ENCODE measurements at places on chromosomes 4 and X.
A peak's percentile ranks its signal among the peaks of the same experiment; 100 is the strongest.

- DNase-seq = no peak
Observed at GRCh38 chrX:137916090-137916746, 350.3 kb downstream of the ZIC3 start.

DNA sequence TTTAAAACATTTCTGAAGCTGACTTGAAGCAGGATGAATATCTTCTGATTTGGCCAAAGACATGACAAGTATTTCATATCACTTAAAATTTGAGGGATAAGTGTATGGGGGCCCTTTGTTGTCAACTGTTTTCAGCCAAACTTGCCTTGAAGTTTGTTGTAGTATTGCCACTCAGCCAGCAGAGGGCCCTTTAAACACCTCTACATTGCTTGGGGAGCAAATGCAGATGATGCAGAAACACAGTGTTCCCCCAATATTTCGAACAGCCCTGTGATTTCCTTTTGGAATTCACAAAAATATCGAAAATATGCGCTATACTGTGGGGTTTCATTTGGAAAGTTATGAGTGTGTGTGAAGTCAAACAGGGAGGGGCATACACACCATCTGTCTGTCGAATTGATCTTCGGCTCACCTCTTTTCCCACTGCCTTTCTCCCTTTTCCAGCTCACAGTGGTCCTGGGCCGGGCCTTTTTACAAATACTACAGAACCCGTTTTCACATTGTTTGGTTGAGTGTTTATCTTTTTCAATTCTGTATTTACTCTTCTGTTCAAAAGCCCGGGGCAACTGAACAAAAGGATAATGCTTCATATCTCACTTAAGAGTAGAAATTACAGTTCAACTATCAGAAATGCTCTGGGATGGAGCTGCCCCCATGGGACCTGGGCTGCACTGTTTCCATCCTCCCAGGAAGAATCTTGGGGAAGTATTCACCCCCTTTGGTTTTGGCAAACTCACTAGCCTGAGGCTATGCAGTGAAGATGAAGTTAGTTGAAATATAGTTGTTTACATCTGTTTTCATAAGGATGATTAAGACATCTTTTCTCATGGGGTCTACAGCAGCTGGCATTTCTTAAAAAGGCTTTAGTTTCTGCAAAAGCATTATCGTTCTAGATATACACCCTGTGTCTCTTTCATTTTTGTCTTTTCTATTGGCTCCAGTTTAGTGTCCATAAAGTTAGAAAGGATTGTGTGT, 137.6 kb downstream of the EGF start:
- DNase-seq = no peak

DNA sequence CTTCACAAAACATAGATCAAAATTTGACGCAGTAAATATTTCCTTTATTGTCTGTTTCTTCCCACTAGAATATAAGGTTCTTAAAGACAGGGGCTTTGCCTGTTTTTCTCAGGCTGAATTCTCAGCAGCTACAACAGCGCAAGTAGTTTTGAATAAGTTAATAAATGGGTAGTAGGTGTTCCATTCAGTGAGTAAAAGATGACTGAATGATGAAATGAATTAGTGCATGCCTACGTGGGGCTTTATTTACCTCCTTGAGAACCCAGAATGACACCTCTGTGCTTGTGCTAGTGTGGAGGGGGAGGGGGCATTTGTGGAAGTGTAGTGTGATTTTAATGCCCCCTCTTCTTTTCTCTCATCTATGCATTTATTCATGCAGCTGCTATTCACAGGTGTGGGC, 278.9 kb downstream of the FBXW7 start:
- no peak for DNase-seq

DNA sequence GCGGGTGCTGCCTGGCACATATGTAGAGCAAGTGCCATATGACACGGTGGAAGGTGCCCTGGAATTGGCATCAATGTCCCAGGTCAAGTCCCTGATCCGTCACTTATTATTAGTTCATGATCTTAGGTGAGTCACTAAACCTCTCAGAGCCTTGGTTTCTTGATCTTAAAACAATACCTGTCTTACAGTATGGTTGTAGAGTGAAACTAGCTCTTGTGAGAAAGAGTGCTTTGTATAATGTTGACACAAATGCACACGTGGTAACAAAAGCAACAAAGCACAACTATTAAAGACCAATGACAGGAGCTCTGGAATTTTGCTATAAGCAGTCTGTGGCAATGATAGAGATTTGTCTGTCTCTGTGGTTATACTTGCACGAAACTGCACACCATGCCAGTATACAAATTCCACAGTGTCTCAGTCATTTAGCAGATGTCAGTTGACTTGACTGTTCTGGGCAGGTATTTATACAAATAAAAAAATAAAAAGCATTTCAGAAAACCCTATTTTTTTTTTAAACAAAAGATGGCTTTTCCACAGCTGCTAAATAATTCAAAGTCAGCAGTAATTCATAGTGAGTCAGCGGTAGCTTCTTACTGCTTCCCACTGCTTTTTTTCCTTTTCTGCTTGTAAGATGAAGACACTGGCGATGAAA, 19.7 kb upstream of the ACSL1 start:
- DNase-seq = no peak

DNA sequence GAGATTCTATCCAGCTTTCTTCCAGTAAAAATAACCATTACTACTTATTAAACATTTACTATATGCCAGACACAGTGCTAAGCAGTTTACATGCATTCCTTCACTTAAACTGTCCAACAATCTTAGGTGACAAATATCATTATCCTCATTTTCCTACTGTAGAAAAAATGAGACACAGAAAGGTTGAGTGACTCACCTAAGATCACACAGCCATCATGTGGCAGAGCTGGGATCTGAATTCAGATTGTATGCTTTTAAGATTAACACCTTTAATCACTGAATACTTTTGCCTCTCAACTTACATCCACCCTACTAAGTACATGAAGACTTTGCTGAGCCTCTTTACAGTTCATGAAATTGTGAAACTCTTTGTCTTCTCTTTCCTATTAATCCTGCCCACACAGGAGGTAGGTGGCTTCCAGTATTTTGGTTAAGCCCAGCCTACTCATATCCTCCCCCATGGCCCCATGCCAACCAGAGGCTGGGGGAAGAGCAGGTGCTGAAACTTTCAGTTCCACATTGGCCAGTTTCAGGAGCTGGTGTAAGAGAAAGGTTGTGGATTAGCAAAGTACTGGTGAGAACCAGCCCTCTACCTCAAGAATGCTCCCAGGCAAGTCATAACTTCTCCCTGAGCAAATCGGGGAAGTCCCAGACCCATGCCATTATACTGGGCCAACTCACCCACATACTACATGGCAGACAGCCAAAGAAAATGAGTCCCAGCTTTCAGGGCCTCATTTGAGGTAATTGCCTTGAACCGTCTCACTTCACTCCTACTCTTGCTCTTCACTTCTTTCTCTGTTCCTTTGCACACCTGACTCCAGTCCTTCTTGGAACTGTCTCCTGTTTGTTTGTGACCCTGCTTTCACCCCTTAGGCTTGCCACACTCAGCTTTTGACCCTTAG, 211.1 kb downstream of the GUCY2F start:
- DNase-seq = no peak

DNA sequence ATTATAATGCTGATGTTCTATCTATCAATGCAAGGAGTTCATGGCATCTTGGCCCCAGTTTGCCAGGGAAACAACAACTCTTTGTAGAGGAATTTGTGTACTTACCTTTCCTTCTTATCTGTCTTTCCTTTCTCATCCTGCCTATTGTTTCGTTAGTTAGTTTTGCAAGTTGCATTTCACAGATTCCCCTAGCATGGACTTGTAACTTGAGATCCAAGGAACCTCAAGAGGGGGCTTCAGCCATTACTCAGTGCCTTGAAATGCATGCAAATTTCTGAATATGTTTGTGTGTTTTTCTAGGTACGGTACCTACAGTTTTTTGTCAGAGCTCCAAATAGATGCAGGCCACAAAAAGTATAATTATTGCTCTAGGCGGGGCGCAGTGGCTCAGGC, 203.6 kb downstream of the LDB2 start:
- DNase-seq = no peak

DNA sequence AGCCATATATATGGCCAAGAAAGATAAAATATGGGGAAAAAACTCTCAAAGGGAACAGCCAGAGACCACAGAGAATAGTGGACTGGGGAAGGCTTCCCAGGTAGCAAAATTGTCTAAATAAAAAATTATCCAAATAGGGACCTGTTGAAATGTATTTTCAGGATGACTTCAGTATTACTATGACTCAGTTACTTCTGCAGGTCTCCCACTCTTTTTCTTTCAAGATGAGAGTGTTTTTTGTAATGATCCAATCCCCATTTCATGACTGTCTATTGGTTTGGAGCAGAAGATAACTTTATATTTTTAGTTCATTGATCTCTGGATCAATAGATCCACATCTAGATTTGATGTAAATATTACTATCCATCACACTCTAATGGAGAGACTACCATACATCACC, 372.1 kb upstream of the EMCN start:
- no peak for DNase-seq

GRCh38 chr4:109649872-109650271, 53.4 kb downstream of the CASP6 start:
- no peak for DNase-seq

- no peak for DNase-seq
Observed at GRCh38 chrX:72272868-72273267, 4.2 kb downstream of the RPS4X start.

- peak; percentile 43 for DNase-seq
Observed at GRCh38 chr4:5467111-5467510, 241.2 kb downstream of the EVC2 start.

DNA sequence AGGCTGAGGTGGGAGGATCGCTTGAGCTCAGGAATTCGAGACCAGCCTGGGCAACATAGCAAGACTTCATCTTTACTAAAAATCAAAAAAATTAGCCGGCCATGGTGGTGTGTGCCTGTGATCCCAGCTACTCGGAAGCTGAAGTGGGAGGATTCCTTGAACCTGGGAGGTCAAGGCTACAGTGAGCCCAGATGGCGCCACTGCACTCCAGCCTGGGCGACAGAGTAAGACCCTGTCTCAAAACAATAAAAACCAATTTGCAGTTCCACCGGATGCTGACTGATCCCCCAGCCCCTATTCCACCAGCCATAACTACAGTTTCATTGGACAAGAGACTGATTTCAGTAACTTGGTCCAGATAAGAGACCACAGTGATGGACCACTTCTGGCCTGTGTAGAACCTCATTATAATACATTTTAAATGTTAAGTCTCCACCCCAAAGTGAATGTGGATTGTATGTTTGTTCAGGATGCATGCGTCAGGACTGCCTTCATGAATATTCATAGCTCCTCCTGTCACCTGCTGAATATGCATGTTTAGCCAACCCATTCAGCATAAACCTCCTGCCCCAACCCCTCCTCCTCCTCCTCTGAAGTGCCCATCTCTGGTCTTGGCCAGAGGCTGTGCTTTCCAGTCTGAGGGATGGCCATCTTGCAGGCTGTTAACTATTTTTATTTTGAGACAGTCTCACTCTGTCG, 2.3 kb upstream of the SLBP start:
- no peak for DNase-seq

DNA sequence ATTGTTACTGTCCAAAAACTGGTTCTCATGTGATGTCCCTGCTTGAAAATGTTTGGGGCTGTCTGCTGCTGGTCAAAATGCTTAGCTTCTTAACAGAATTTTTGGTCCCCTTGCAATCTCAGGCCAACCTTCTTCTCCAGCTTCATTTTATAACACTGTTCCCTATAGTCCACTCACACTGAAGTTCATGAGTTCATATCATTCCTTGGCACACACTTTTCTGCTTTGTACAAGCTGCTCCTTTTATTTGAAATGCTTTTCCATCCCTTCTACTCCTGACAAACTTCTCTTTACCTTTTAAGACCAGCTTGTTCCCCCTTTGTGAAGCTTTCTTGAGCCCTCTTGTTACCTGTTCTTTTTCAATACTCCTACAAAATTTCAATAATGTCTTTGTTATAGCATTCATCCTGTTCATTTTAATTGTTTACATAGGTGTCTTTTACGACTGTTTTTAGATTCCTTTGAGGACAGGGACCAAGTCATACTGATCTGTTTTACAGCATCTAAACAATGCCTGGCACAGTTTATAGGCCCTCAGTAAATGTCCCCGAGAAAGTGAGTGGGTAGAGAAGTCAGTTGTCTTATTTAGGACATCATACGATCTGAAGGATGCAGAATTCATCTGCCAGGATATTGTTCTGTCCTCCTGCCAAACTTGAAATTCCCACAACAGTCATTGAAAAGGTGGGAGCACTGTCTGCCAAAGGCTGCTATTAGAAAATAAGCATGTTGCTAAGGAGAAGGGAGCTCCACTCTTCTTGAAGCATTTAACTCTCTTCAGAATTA, 134.4 kb upstream of the BMPR1B start:
- DNase-seq = no peak

- no peak for DNase-seq
Observed at GRCh38 chrX:105706041-105706440, 116.3 kb upstream of the NRK start.
